ENCODE measurements at places on chromosomes 5 and 9. TPM values are rescaled to one million over a fixed set of nuclear protein-coding genes. Genes with fewer than 3 reads are reported as not detected.

The EQTN gene
- total RNA-seq, result not detected

The FOXD4L5 gene
- total RNA-seq, result 0.10 TPM

The DNAH5 gene
- 0.80 TPM for total RNA-seq

DNA sequence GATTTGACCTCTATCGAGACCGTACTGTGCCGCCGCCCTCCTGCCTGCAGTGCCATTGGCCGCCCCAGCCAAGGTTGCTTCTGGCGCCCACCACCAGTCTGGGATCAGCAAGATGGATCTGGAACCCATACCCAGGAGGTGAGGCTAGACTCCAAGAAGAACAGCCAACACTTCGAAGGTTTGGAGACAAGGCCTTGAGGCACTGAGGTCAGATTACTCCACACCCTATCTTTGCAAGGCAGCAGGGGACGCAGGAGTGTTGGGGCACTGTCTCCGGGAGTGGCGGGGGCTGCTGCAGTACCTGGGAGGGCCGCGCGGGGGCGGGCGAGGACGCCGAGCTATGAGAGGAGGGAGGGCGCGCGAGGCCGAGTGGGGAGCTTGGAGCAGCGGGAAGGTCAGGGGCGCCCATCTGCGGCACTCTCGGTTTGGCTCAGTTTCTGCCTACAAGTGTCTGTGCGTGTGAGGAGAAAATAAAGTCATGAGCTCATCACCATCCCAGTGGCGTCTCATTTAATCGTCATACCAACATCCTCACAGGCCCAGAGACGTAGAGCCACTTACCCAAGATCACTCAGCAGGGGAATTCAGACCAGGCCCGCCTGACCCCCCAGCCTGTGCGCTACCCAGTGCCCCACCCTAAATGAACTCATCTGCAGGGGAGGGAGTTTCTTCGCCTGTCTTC lies 20.5 kb upstream of the PSD2 start:
- H3K36me3 ChIP-seq, result no peaks in the 10 kb centered on the region
- peaks cover 9% of the 10 kb centered on the region for H3K27me3 ChIP-seq
- H3K4me1 ChIP-seq, result peaks cover 3% of the 10 kb centered on the region
- no peak overlapping the region for H3K4me3 ChIP-seq

- DNase-seq, result no peak
- H3K27ac ChIP-seq, result no peak overlapping the region
- H3K36me3 ChIP-seq, result no peaks in the 10 kb centered on the region
- no peak overlapping the region for H3K4me3 ChIP-seq
These were observed 348.5 kb downstream of the MED10 start for GRCh38 chr5:6029811-6030271.

DNA sequence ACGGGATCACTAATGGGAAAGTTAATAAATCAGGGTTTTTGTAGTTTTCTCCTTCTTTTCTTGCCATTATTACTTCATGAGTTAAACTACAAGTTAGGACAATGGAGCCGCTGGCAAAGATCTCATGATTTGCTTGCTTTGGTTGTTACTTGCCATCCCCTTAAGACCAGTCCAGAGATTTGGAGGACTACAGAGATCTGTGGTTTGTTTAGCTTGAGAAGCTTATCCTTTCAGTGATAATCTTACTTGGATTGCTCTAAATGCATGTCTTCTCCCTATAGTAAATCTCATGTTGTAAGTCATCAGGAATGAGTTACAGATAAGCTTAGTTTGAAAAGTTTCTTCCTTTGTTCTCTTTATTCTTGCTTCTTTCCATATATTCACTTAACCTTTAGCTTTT lies 70.9 kb downstream of the TLE4 start:
- no peak overlapping the region for H3K27ac ChIP-seq
- H3K36me3 ChIP-seq, result peaks cover 16% of the 10 kb centered on the region
- DNase-seq, result no peak
- peaks cover 8% of the 10 kb centered on the region for H3K4me1 ChIP-seq

GRCh38 chr5:68194386-68194785 lies 21.2 kb upstream of the PIK3R1 start:
- DNase-seq, result no peak
- no peak overlapping the region for H3K27ac ChIP-seq
- no peak overlapping the region for H3K4me3 ChIP-seq
- no peaks in the 10 kb centered on the region for H3K27me3 ChIP-seq
- no peaks in the 10 kb centered on the region for H3K36me3 ChIP-seq
